ENCODE measurements at places on chromosomes 4 and X.

DNA sequence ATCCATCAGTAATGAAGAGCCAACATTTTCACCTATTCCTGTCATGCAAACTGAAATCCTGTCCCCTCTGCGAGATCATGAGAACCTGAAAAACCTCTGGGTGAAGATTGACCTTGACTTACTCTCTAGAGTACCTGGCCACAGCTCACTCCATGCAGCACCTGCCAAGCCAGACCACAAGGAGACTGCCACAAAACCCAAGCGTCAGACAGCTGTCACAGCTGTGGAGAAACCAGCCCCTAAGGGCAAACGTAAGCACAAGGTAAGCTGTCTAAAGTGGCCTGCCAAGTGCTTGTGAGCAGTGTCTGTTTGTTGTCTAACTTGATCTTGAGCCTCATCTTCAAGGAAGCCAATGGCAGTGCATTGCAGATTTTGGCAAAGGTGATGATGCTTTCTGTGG lies 455.9 kb downstream of the AFF2 start:
- no peak for DNase-seq

GRCh38 chrX:131802836-131803626 lies 220.1 kb upstream of the STK26 start:
- no peak for DNase-seq

DNA sequence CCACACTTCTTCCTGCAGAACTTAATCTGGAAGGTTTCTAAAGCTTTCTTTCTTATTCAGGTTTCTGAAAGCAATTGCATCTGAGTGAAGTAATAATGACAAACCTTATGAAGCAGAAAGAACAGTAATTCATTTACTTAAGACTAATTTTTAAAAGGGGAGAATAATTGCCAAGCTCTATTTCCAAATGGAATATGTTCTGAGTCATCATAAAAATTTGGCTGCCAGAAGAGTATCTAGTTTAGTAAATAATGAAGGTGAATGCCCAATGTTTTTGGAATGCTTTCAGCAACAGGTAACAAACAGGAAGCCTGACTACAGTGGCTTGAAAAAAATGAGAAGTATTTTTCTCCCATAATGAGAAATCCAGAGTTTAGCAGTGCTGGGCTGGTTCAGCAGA lies 227.3 kb upstream of the TET2 start:
- DNase-seq: no peak

DNA sequence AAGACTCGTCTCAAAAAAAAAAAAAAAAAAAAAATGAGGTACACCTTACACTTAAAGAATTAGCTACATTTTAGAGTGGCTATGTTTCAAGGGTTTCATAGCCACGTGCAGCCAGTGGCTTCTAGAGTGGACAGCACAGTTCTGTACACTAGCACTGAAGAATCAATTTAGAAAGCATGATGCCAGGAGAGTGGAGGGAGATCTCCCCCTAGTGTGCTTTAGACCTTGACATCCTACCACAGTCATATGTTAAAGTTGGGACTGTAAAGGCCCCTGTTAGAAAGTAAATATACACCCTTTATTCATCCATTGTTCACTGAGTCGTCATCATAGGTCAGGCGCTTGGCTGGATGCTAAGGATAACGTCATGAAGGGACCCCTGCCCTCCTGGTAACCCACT lies 179.4 kb downstream of the QDPR start:
- DNase-seq: no peak

DNA sequence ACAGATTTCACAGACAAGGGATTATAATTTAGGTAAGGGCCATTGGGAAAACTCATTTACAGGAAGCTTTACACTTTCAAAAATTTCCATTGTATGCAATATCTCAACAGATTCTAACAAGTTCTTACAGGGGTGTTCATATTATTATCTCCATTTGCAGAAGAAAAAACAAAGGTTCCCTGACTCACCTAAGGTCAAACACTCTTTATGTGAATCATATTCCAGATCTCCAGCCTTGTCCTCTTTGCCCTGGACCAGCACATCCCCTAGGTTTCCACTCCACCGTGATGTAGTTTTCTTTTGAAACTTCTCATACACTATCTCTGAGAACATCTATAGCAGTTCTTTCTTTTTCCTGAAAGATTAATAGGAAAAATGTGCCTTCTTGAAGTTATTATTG lies 96.4 kb upstream of the HS3ST1 start:
- no peak for DNase-seq

- no peak for DNase-seq
These were observed 219.3 kb downstream of the SPRY1 start for GRCh38 chr4:123615901-123616300.

GRCh38 chr4:98203332-98204235 lies 57.6 kb upstream of the RAP1GDS1 start:
- no peak for DNase-seq

DNA sequence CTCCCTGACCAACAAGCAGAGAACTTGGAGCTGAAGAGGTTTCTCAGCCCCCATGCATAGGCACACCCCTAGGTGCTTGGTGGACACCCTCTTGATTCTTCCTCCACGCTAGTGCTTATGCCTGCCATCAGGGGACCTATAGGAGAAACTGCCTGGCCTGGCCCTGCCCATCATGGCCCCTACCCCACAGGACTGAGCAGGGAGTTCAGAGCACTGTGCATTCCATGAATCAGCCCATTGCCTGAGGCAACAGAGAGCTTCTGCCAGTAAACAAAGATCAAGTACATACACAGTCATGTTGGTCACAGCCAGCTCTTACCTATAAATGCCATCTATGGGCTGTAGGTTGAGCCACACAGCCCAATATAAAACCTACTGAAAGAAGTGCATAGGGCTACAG lies 99.1 kb upstream of the EDNRA start:
- no peak for DNase-seq

DNA sequence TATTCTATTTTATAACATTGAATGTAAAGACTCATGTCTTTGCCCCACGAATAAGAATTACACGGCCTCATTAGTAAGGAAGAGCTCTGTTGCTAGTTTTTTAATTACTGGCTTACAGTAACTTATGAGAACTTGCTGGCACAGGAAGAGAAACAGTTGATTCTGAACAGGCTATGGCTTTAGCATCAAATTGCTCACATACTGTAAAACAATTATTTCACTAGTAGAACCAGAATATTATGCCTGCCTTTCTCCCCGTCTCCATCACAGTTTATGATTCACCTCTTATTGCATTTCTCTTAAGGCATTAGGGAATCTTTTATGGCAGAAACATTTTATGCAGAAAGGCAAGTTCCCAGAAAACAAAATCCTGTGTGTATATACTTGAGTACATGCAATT lies 126.1 kb downstream of the SPRY1 start:
- DNase-seq: no peak

- DNase-seq: no peak
These were observed 70.8 kb downstream of the NPNT start for GRCh38 chr4:105966051-105966450.

- no peak for DNase-seq
These were observed 49.0 kb upstream of the SLC16A2 start for GRCh38 chrX:74372272-74372671.

DNA sequence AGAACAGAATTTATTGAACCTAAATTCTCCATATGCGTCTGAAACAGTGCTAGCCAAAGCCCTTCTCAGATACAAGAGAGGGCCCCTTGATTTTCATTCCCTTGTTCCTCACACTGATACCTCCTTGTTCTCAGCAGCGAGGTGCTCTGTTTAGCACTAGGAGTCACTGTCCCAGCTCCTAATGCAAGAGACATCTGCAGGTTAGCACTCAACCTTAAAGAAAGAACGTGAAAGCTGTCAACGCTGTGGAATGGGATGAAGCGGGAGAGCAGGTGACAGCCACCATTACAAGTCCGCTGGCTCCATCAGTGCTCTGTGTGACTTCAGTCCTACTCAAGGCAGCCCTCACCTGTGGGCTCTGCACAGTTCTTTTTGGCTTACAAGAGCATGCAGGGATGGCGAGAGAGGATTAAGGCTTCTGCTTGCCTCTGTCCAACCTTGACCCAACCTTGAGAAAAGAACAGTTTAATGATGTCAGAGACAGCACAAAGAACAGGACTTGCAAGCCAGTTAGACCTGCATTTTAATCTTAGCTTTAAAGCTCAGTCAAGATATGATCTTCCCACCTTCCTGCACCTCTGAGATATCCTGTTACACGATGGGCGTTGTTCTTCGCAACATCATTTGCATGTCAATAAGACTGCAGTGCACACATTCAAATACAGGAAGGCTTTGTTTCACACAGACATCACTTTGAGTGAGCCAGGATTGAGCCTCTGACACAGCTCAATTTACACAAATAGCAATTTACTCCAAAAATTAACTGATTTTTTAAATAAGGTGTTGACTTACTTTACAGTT lies 95.1 kb downstream of the ARSF start:
- no peak for DNase-seq

- no peak for DNase-seq
These were observed 765.0 kb upstream of the DIAPH2 start for GRCh38 chrX:95919605-95920004.

DNA sequence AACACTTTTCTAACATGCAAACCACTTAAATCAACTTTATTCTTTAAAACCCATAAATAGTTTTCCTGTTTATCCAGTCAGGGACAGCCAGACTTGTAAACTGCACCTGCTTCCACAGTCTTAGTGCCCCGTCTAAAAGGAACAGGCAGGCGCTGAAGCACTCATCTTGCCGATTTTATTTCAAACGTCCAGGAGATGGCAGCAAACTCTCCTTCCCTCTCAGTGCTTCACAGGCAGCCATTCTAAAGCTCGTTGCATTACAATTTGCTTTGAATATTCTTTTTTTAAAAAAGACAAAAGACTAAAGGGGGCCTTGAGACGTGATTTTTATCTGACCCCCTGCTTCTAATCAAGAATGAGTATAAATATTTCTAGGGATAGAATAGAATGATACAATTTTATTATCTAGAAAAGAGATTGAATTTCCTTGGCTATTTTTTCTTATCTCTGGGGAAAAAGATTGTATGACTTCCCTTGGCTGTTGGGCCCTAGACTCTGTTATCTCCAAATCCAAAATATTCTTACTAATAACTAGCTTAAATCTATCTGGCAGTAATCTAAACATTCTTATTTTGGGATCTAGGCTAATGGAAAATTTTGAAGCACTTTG lies 93.6 kb upstream of the MYOZ2 start:
- peak; percentile 64 for DNase-seq

GRCh38 chr4:131052646-131053045 lies 1956.7 kb downstream of the C4orf33 start:
- no peak for DNase-seq
